Transverse colon (tissue), 4 donors: ENCODE measurements at places on chromosomes 3 and 15.
A peak's percentile ranks its signal among the peaks of the same experiment; 100 is the strongest.

DNA sequence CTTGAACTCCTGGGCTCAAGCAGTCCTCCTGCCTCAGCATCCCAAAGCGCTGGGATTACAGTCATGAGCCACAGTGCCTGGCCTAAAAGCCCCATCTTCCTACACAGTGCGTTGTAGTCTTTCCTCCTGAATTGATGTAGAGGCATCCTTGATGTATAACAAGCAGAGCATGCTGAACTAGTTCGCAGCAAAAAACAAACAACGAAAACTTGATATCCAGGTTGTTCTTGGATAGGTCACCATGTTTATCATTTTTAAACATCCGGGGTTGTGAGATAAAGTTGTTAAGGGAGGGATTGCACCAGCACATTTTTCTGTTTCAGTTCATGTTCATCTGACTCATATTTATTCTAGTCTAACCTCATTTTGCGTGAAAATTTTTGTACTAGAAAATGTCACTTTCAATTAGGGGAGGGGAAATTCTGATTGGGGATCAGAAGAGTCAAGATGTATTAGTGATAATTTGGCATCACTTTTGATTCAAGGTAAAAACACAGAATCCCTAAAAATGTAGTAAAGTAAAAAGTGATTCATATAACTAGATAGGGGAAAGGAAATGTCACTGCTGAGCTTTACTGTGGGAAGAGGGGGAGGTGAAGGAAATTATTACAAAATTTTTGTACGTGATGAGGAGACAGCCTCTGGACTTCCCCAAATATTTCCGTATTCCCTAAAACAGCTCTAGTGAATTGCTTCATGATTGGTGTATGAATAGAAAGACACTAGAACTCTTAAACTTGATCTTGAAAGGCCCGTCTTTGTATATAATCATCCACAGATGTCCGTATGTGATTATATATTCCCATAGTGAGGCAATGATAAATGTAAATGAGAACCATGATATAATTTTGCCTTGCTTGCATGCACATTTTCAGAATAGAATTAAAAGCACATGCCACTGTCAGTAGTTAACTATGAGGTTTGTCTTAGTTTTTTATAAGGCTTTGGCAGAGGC lies 22.9 kb downstream of the RAB8B start:
- DNase-seq: no peak
- H3K4me3 ChIP-seq: no peak overlapping the region
- peak overlapping the region; percentile 45 for H3K27ac ChIP-seq
- H3K27me3 ChIP-seq: no peaks in the 10 kb centered on the region
- peaks cover 44% of the 10 kb centered on the region for H3K4me1 ChIP-seq
- H3K36me3 ChIP-seq: no peaks in the 10 kb centered on the region

- H3K4me1 ChIP-seq: no peaks in the 10 kb centered on the region
- peak; percentile 50 for DNase-seq
- no peak overlapping the region for H3K27ac ChIP-seq
- H3K36me3 ChIP-seq: no peaks in the 10 kb centered on the region
- H3K27me3 ChIP-seq: no peaks in the 10 kb centered on the region
- H3K4me3 ChIP-seq: no peak overlapping the region
Measured at GRCh38 chr3:51099794-51100535, 285.1 kb upstream of the MANF start.

DNA sequence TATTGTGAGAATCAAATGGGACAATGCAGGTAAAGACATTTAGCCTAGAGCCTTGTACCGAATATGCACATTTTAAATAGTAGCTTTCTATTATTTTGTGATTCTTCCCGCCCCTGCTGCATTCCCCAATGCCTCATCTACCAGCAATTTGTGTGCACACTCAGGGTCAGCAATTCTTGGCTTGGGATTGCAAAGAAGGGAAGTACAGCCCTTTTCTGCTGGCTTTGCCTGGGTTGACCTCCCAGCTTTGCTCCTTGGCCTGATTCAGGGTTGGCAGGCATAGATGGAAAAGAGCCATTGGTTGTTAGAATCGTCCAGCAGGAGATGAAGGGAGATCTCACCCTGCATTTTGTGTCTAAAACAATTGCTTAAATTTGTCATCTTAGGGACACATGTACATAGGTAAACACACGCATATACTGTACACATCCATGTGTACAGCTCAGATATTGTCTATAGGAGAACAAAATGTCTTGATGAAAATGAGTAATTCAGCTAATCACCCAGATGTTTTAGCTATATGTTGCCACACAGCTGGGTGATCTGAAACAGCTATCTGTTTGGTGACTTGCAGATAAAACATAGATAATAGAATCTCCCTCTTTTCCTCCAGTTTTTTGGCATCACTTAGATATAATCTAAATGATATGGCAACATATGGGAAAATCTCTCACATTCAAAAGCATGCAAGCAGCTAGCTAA lies 340.9 kb upstream of the TBL1XR1 start:
- no peak for DNase-seq
- no peak overlapping the region for H3K4me3 ChIP-seq
- peak overlapping the region; percentile 28 for H3K27ac ChIP-seq
- H3K27me3 ChIP-seq: no peaks in the 10 kb centered on the region

GRCh38 chr3:172709774-172710663 lies 848 bp downstream of the NCEH1 start:
- DNase-seq: peak; percentile 41
- H3K4me3 ChIP-seq: peak overlapping the region; percentile 56
- H3K36me3 ChIP-seq: no peaks in the 10 kb centered on the region
- H3K27ac ChIP-seq: peak overlapping the region; percentile 92
- H3K27me3 ChIP-seq: no peaks in the 10 kb centered on the region

DNA sequence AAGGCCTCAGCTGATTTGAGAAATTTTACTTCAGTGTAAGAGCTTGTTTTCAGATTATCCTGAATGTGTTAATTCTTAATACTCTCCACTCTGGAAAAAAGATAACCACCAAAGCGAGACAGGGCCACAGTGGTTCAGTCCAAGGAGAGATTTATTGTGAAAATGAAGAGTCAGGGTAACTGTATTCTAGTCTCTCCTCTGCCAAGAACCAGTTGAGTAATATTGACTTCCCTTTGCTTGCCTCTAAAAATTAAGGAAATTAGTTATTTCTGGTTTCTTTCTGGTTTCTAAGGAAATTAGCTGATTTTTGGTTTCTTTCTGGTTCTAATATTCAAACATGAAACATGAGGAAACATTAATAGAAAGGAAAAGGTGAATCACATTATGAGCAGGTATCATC lies 34.9 kb downstream of the PPP1R2 start:
- H3K4me1 ChIP-seq: no peaks in the 10 kb centered on the region
- DNase-seq: no peak
- H3K4me3 ChIP-seq: no peak overlapping the region
- no peaks in the 10 kb centered on the region for H3K36me3 ChIP-seq
- no peaks in the 10 kb centered on the region for H3K27me3 ChIP-seq
- H3K27ac ChIP-seq: no peak overlapping the region

- no peaks in the 10 kb centered on the region for H3K36me3 ChIP-seq
- H3K4me1 ChIP-seq: no peaks in the 10 kb centered on the region
- no peak overlapping the region for H3K27ac ChIP-seq
- DNase-seq: no peak
- H3K4me3 ChIP-seq: no peak overlapping the region
- no peaks in the 10 kb centered on the region for H3K27me3 ChIP-seq
Measured at GRCh38 chr3:14620512-14620911, 31.1 kb upstream of the CCDC174 start.

DNA sequence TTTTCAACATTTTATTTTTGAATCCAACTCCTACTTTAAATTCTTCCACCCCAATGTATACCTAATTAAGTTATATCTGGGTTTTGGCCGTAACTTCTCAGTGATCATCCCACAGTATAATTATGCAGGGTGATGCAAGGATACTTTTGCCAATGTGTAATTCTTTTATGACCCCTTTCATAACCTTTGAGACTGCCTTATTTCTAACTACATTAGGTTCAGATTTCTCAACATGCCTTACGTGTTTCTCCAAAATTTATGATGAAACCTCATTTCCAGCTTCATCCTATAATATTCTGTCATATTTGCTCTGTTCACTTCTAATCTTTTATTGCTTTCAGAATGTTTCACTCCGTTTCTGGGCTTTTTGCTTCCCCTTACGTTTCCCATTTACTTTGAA lies 1229.6 kb upstream of the ALCAM start:
- no peaks in the 10 kb centered on the region for H3K4me1 ChIP-seq
- no peaks in the 10 kb centered on the region for H3K36me3 ChIP-seq
- no peak for DNase-seq
- H3K27ac ChIP-seq: no peak overlapping the region

- H3K4me1 ChIP-seq: no peaks in the 10 kb centered on the region
- no peaks in the 10 kb centered on the region for H3K36me3 ChIP-seq
- H3K27ac ChIP-seq: no peak overlapping the region
- H3K27me3 ChIP-seq: no peaks in the 10 kb centered on the region
- no peak for DNase-seq
Measured at GRCh38 chr3:161332792-161333191, 38.5 kb downstream of the SPTSSB start.

DNA sequence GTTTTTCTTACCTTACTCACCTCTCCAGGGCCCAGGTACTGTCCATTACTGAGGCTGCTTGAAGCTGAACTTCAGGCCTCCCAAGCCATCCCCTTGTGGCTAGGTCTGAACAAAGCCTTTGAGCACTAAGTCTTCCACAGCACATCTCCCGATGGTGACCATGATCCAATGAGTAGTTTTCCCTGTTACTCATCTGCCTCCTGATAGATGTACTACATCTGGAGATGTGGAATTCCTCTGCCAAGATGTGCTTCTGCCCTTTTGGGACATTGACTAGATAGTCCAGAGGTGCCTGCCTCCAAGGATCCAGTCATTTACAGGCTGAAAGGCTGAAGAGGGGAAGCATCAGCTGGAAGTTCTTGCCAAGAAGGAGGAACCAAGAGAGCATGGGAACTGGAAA lies 28.9 kb upstream of the SLC35G2 start:
- DNase-seq: no peak
- H3K27ac ChIP-seq: no peak overlapping the region
- H3K4me3 ChIP-seq: no peak overlapping the region

DNA sequence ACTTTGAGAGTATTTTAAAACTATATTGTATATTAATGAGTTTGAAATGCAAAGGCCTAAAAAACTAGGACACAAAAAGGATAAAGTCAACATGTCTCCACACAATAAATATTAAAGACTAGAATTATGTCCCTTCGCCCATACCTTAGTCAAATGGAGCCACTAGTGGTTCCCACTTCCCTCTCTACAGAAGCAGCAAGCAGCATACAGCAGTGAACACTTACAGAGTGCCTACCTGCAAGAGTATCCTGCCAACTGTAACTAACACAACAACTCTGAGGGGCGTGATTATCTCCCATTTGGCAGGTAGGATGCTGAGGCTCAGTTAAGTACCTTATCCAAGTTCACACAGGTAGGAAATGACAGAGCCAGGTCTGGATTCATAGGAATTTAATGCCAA lies 17.2 kb downstream of the DYNC1LI1 start:
- no peaks in the 10 kb centered on the region for H3K4me1 ChIP-seq
- no peaks in the 10 kb centered on the region for H3K36me3 ChIP-seq
- H3K27ac ChIP-seq: no peak overlapping the region
- no peaks in the 10 kb centered on the region for H3K27me3 ChIP-seq
- H3K4me3 ChIP-seq: no peak overlapping the region

DNA sequence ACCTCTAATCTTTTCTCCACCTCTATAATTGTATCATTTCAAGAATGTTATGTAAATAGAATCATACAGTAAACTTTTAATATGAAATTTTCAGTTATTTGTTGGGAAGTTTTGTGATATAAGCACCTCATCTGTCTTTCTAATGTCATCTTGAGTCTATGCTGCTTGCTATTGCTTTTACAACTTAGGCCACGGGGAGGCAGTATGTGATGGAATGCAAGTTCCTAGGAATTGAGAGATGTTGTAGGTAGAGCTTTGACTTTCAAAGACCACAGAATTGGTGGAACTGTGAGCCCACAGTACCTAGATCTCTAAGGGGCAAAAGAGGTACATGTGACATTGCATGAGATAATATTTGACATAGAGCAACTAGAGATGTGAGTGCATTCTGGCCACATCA lies 328.3 kb downstream of the MFSD1 start:
- H3K27me3 ChIP-seq: no peaks in the 10 kb centered on the region
- H3K36me3 ChIP-seq: no peaks in the 10 kb centered on the region
- DNase-seq: peak; percentile 21

DNA sequence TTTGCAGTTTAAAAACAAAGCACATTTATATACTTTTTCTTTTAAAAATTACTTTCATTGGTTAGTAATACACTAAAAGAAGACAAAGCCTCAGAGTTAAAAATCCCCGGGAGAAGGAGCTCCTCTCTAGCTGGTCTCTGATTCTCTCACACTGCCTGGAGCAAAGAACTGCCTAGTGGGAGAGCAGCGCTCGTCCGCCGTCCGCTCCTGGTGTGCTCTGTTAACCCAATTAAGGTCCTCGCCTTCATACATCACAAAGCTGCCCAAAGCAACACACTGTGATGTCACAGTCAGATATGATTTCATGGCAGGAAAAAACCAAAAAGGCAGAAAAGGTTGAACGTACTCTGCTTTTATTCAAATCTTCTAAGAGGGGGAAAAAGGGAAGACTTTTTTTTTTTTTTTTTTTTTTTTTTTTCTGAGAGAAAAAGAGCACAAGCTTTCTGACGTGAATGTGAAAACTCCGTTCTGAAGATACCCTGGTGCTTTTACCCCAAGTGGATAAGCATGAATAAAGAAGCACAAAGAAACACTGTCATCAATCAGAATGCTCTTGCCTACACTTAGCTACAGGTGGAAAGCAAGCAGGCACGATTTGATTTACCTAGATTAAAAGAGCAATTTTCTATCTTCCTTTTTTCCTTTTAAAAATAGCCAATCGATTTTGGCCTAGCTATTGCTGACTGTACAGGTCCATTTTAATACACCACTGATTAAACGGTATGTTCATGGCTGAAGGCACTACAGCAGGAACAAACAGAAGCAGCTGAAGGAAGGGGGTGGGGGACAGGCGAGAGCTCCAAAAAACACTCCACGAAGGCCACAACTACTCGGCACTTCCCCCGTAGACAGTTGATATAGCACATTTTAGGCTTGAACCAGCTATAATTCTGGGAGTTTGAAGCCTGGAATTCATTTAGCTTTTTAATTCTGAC lies 115.2 kb downstream of the TIGIT start:
- H3K27me3 ChIP-seq: no peaks in the 10 kb centered on the region
- H3K36me3 ChIP-seq: no peaks in the 10 kb centered on the region
- DNase-seq: no peak
- no peak overlapping the region for H3K4me3 ChIP-seq

DNA sequence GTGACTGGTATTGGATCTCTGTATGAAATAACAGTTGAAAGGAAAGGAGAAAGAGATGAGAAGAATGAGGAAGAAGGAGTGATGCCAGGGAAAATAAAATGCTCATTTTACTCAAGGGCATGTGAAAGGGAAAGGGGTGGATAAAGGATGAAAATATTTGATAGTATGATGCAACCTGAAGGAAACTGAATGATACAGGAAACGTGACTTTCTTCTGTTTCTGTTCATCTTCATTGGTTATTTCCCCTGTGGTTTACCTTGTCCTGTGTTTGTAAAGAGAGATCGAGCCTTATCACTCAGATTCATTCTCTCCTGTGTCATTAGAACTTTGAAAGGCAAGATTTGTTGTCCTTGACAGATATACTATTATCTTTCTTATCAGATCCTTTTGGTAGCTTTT lies 243.6 kb upstream of the SLITRK3 start:
- H3K27ac ChIP-seq: no peak overlapping the region
- H3K4me1 ChIP-seq: no peaks in the 10 kb centered on the region
- no peaks in the 10 kb centered on the region for H3K27me3 ChIP-seq
